ENCODE measurements at places on chromosomes 2 and 18. TPM values are rescaled to one million over a fixed set of nuclear protein-coding genes. Genes with fewer than 3 reads are reported as not detected.

Gene SKA1
- total RNA-seq = 55.4 TPM

Gene PSMA8
- 0.73 TPM for total RNA-seq

Gene CCDC88A
- 18.9 TPM for total RNA-seq

Gene CKAP2L
- 55.6 TPM for total RNA-seq

Gene UGT1A8
- not detected for total RNA-seq

Gene AQP12B
- not detected for total RNA-seq

Gene TLX2
- total RNA-seq = 0.19 TPM

- DNase-seq = no peak
Measured at GRCh38 chr2:162113776-162114168, 38.3 kb downstream of the GCG start.

- no peak for DNase-seq
Measured at GRCh38 chr2:211473116-211473515, 916.7 kb downstream of the CPS1 start.

DNA sequence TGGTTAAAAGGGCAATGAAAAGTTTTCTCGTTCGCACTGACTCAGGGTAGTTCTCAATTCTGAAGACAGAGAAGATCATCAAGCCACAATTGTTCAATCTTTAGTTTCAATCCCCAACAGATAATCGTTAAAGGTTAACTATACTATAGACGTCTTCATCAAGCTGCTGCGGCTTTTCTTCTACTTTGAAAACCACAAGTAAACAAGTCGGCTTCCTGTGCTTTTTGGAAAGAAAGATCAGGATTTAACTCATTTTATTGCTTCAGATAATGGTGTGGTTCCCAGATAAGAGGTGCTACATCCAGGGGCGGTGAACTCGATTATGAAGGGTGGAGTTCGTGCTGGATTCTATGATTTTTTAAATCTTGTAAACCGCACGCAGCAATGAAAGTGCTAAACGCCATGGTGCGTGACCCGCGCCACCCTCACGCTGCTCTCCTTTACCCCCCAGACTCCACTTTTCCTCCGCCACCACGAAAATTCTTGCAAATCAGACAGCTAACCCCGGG, 545 bp upstream of the CDCA7 start:
- no peak for DNase-seq

DNA sequence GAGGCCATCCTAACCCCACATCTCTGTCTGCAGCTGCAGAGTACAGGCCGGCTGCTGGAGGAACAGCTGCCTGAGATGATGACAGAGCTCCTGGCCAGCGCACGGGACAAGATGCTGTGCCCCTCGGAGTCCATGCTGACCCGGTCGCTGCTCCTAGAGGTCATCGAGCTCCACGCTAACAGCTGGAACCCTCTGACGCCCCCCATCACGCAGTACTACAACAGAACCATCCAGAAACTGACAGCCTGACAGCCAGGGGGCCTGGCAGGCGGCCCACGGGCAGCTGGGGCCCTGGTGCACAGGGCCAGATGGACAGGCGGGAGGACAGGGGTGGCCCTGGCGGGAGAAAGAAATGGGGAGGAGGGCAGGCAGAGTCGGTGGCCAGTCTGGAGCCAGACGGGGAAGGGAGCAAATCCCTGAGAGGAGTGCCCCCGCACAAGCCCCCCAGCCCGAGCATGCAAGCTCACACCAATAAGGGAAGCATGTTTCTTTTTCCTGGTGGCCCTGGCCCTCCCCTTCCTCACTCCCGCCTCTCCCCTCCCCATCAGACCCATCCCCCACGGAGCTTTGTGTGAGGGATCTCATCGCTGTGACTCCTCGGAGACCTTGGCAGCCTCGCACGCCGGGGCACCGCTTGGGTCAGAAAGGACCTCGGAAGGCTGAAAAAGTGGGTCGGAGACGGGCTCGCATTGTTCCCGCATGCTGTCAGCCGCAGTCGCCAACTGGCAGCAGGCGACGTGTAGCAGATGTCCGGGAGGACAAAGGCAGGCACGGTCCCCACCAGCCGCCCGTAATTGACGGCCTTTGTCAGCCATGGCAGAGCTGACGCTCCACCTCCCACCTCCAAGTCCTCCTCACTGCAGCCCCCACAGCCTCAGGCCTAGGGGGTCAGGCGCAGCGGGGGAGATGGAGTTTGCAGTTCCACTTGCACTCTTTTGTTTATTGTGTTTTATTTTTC, 91.2 kb downstream of the SMAD7 start:
- no peak for DNase-seq

DNA sequence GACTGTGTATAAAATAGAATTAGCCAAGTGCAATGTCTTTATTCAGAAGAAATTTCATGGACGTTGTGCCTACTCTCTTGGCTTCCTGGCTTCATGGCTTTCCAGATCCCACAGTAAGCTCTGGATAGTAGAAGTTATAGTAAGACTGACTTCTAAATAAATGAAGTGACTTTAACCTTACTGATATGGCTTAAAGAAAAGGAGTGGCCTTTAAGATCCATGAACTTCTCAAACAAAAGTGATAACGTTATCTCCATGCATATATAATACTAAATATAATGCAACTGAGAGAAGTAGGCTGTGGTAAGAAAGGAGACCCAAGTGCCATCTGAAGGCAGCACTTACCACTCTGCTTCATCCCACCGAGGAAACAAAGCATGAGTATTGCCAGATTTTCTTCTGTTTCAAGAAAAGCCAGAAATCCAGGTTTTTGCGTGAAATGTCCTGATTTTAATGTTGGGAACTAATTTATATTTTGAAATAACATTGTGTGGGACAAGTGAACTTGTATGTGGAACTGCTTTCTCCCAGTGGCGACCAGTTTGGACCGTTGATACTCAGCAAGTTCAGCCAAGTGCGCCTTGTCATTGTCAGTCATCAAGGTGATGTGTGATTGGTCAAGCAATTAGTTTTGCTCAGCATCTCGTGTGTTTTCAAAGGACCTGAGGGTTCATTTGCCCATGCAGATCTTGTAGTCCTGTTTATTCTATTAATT, 13.9 kb upstream of the IL37 start:
- no peak for DNase-seq

DNA sequence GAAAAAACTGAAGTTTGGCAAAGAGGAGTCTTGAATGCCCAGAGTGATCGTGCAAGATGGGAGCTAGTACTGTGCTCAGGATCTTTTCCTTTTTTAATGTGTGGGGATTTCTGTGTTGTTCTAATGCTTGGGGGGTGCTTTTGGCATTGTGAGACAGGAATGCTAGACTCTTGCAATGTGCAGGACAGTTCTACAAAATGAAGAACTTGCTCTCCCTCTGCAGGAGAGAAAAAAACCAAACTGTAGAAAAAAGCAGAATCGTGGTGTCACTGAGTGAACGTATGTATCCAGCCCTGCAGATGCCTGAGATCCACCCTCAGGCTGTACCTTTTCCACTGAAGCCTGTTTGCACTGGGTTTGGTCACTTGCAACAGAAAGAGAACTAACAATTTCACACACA, 12.1 kb upstream of the TTC39C start:
- DNase-seq = no peak

DNA sequence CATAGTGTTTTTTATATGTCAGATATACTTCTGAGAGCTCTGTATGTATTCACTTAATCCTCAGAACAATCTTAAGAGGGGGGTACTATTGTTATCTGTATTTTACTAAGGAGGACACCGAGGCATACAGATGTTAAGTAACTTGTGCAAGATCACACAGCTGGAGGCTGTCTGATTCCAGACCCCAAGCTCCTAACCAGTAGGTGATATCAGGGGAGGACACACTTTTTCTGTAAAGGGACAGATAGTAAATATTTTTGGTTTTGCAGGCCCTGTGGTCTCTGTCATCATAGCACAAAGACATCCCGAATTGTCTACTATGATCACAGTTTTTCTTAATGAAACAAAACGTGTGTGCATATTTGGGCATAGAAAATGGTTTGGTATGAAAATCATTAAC, 143.7 kb downstream of the LAMA3 start:
- no peak for DNase-seq

DNA sequence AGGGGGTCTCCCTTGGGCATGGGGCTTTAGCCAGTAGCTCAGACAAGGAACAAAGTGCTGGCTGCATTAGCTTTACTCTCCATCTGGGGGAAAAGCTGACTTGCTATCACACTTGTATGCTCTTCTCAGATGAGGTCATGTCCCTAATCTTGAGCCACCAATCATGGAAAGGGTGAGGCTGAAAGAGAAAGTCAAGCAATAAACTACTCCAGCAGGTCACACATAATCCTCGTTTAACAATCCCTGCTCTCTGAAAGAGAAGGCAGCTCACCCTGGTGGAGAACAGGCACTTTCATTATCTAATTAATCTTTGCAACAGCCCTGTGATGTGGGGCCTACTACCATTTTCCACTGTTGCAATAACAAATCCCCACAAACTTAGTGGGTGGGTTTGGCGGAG, 129.7 kb upstream of the CAPN13 start:
- no peak for DNase-seq

DNA sequence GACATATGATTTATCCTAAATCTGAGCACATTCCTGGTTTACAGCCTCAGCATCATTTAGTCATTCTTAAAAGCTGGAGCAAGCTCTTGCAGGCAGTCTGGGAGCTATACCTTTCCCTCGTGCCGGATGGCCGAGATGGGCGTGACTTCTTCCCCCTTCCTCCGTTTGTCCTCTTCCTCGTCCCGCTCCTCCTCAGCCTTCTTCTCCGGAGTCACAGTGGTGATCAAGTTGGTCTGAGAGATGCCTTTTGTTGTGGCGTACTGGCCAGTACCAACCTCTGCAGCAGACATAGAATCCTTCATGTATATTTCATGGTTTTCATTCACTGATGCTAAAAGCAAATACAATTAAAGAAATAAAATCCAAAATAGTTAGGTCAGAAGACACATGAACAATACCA, 124.1 kb upstream of the ZBTB14 start:
- no peak for DNase-seq

- no peak for DNase-seq
Measured at GRCh38 chr18:48139431-48140347, 209.2 kb upstream of the SMAD2 start.

DNA sequence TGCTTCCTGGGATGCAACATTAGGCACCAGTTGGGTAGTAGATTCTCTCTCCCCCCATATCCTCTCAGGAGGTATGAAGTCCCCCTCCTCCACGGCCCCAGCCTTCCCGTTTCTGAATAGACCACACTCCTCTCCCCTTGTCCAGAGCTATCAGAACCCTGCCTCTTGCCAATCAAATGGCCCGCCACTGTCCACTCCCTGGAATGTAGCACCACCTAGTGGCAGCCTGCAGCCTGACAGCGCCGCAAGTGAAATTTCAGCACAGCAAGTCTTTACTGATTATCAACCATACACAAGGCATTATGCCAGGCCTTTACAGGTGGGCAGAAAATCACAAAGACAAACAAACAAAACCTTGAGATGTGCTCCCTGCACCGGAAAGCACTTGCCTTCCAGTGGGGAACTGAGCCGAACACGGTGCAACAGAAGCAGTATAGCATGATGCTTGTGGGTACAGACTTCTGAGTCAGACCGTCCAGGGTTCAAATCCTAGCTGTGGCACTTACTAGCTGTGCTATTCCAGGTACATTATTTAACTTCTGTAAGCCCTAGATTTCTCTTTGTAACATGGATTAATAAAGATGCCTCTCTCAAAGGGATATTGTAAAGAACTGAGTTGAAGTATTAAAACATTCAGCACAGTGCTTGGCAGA, 174.0 kb downstream of the SMAD2 start:
- DNase-seq = no peak

- DNase-seq = no peak
Measured at GRCh38 chr2:217899231-217900009, 103.4 kb downstream of the TNS1 start.
